Eye (tissue), 1 donor: ENCODE measurements at places on chromosomes 5 and 9.

- peak; percentile 27 for DNase-seq
These were observed 10.5 kb upstream of the ADGRV1 start for GRCh38 chr5:90548069-90548593.

GRCh38 chr9:14584571-14584970 is 108.7 kb downstream of the ZDHHC21 start:
- no peak for DNase-seq

- no peak for DNase-seq
These were observed 137.6 kb downstream of the UGCG start for GRCh38 chr9:112034216-112034611.

- DNase-seq: no peak
These were observed 13.7 kb downstream of the MYO10 start for GRCh38 chr5:16922430-16922829.

GRCh38 chr9:6973089-6973488 is 215.3 kb downstream of the KDM4C start:
- no peak for DNase-seq

DNA sequence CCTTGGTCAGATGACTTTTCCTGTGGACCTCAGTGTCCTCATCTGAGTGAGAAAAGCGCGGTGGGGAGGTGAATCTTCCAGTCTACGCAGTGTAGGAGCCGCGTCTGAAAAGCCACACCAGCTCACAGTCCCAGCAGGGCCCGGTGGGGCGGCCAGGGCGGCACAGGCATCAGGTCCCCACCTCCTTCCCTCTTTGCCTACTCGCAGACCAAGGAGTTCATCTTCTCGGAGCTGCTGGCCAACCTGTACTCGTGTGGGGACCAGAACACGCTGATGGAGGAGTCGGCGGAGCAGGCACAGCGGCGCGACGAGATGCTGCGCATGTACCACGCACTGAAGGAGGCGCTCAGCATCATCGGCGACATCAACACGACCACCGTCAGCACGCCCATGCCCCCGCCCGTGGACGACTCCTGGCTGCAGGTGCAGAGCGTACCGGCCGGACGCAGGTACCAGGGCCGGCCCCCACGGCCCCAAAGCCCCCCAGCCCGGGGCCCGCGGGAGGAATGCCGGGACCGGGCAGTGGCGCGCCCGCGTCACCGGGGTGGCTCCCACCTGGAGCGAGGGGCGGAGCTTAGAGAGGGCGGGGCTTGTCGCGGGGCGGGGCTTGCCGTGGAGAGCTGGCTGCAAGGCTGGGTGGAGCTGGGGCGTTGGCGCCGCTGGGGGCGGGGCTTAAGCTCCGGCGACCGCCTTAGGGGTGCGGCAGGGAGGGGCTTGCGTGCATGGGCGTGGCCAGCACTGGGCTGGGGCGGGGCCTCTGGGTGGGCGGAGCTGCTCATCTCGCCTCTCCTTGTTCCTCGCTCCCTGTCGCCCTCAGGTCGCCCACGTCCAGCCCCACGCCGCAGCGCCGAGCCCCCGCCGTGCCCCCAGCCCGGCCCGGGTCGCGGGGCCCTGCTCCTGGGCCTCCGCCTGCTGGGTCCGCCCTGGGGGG is 25.6 kb downstream of the GOLGA2 start:
- DNase-seq: peak; percentile 79

DNA sequence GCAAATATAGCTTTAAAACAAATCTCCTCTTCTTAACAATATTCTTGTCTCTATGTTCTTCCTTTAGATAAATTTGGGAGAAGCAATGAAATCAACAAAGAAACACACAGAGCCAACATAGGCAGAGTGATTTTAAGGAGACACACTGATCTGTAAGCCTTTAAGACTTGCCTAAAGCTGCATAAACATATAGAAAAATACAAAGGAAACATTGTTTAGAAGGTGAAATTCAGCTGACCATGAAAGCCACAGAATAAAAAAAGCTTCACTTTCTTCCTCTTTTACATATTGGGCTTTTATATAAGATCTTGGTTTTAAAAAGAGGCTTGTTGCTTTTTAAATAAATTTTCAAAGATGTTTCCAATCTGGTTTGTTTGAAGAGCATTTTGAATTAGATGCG is 1277.5 kb downstream of the EFNA5 start:
- no peak for DNase-seq

- DNase-seq: no peak
These were observed 7.1 kb upstream of the UNC5A start for GRCh38 chr5:176803068-176803942.

- no peak for DNase-seq
These were observed 3.6 kb upstream of the CPEB4 start for GRCh38 chr5:173884402-173885053.

- no peak for DNase-seq
These were observed 15.4 kb upstream of the SMIM15 start for GRCh38 chr5:61177716-61178115.

- DNase-seq: no peak
These were observed 542.1 kb upstream of the ARRDC3 start for GRCh38 chr5:91925249-91925648.

DNA sequence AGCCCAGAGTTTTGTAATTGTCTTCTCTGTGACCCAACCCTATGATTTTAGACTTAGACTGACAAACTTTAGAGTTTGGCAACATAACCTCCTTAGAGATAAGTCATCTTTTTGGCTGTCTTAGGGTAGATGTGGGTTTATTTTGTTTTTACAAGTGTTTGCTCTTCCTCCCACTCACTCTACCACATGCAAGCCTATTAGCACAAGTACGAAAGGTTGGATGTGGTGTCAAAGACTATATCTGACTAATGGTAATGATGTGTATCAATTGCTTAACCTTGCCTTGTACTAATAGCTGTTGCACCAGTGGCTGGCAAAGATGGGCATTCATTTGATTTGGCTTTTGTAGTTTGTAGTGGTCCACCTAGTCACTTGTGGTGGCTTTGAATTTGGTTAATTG is 46.5 kb downstream of the SLC25A46 start:
- no peak for DNase-seq

DNA sequence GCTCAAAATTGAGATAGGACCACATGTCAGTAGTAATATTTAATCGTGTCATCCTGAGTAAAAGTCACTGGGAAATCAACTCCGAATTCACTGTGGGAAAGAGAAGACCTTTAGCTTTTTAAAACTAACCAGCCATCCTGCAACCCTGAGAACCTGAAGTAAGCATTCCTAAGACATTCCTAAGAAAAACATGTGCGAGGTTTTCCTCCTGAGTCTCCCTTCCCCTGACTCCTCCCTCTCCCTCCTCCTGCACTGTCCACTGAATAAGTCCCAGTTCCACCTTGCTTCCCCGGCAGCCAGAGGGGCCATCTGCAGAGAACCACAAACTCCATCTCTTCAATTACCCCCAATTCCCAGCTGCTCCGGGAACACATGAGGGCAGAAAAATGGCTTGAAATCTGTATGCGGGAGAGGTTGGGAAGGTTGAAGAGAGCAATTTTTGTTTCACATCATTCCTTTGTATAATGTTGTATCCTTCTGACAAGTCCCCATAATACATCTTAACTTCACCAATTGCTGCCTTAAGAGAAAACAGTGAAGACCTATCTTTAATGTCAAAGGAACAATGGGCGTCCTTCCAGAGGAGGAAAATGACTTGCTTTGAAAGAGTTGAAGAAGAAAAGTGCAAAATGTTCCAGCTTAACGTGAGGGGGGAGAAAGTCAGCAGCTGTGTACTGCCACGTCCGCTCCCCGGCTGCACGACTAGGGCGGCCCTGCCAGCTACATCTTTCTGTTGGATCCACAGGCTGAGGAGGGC is 186.3 kb downstream of the ZNF462 start:
- DNase-seq: no peak

DNA sequence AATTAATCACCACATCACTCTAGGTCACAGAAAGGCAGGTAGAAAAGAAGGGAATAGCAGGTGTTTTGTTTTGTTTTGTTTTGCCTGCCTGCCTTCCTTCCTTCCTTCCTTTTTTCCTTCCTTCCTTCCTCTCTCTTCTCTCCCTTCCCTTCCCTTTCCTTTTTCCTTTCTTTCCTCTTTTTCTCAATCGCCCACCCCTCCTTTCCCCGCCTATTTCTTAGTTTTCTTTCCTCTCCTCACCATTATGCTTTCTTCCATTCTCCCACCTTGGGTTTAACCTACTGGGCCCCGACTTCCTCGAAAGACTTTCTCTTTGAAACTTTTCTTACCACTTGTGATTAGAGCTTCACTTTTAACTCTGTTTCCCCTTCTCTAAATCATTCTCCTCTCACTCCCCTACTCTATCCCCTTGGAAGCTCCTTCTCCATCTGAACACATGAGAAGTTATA is 231.3 kb upstream of the CD180 start:
- no peak for DNase-seq

DNA sequence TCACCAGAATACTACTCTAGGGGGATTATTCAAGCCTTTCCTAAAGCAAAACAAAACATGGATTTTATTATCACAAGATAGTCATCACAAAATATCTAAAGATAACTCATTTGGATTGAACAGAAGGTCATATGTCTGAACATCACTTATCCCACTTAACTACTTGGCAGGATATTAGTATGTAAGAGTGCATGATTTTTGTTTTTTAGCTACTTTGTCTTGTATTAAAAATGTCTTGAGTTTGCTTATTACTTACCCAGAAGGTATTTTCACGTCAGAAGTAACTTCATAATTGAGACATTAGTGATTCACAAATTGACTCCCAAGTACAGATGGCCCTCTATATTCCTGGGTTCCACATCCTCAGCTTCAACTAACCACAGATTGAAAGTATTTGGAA is 113.8 kb downstream of the TLE4 start:
- DNase-seq: no peak

DNA sequence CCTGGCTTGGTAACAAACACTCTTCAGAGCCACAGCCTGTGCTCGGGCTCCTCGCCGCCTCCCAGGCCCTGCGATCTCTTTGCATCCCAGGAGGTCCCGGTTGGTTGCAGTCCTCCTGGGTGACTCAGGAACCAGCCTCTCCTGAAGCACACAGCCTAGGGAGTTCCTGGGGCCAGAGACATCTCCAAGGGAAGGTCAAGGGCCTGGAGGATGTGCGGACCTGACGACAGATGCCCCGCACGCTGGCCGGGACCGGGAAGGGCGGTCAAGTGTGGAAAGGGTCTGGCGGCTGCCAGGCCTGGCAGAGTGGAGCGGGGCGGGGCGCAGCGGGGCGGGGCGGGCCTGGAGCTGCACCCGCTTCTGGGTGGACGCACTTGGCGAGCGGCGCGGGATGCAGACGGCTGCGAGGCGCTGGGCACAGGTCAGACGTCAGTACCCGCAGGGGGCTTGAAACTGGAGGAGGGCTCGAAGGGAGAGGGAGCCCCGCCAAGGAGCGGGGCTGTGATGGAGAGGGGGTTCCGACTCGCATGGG is 45.0 kb upstream of the PRSS3 start:
- no peak for DNase-seq

GRCh38 chr9:34809504-34810186 is 99.7 kb upstream of the CCL21 start:
- DNase-seq: peak; percentile 71

- DNase-seq: no peak
These were observed 97.1 kb downstream of the NRG2 start for GRCh38 chr5:139946006-139946405.

DNA sequence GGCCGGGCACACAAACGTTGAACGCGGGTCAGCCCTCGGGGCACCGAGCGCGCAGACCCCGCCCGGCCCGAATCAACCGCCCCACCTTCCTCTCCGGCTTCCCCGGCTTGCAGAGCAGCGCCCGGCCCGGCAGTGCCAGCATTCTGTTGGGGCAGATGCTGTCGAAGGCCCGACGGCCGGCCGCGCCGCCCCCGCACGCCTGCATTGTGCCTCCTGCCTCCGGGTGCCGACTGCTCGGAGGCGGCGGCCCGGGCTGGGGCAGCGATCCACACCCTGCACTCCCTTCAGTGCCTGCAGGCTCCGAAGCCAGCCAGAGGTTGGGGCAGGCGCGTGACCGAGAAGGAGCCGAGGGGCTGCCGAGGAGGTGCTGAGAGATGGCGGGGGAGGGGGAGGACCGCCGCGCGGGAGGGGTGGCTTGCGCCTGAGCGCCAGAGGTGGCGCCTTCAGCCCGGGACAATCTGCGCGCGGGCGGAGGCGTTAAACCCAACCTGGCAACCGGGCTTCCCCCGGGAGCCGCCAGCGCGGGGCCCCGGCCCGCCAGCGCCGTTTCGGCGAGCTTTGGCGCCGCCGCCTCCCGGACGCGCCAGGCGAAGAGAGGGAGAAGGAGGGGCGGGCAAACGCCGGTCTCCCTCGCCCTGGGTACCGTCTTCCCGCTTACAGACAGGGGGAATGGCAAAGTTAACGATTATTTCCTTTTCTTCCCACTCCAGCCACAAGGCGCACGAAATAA is at the start of gene MCIDAS:
Gene MCIDAS, minus strand, starts transcription at position 382 of the 730 bp plus-strand sequence. Its CDS starts 177 bp downstream, at position 205.
- peak; percentile 73 for DNase-seq

- DNase-seq: no peak
These were observed 85.2 kb downstream of the EHMT1 start for GRCh38 chr9:137703842-137704508.

DNA sequence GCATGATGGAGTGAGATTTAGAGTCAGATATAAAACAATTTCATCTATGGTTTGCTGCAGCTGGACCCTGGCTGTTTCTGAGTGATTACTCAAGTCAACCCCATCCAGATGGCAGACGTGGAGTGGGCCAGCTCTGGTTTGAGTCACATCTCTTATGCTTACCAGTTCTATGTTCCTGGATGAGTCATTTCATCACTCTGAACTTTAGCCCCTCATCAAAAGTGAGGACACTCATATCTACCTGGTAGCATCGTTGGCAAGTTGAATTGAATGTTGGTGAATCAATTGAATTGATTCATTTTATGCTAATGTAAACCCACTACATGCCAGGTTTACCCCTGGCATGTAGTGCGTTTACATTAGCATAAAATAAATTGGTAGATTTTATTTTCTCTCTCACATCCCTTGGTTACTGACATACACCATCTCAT is 176.4 kb downstream of the FGF18 start:
- DNase-seq: no peak

GRCh38 chr9:32596096-32596865 is 23.3 kb upstream of the NDUFB6 start:
- no peak for DNase-seq

GRCh38 chr5:40801771-40802562 is 3.8 kb upstream of the PRKAA1 start:
- DNase-seq: no peak

DNA sequence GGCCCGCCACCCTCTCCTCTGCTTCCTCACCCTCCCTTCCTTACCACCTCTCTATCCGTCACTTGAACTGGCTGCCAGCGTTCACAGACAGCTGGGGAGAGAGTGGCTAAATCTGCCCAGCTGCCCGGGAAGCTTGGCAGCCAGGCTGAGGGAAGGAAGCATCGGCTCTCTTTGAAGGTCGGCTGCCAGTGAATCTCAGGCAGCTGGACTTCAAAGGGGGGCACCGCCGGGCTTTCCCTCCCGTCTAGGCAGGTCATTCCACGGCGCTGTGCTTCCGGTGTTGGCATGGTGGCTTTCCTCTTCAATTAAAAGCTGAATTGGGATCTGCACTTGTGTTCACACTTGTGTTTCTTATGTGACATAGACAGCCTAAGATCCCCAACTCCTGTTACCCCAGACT is 174.0 kb downstream of the GDNF start:
- peak; percentile 51 for DNase-seq
